Activated gamma-delta T cell treated with anti-CD3 and anti-CD28 coated beads, Interleukin-2, amount 50 U/mL, for 16 hours (primary cell): ENCODE measurements at places on chromosomes 3 and 15.

GRCh38 chr3:126541628-126542339 lies 16.9 kb downstream of the C3orf22 start:
- DNase-seq, result no peak

- DNase-seq, result no peak
Measured at GRCh38 chr3:168511428-168512014, 415.8 kb upstream of the GOLIM4 start.

- DNase-seq, result no peak
Measured at GRCh38 chr3:152330559-152330958, 61.8 kb downstream of the MBNL1 start.

DNA sequence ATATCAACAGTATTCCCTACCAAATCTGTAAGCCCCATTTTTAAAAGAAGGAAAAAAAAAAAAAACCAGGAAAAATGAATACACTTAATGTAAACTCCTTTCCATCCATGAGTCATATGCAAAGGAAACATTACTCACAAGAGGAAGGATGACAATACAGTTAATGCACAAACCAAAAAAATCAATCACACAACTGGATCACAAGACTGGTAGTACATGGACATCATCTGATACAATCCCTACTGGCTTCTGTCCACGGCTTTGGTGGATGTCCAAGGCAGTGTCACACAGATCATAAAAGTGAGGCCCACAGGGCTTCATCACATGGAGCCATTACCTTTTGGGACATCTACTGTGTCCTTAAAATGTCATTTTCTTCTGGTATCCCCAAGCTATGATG lies 44.0 kb downstream of the SUCLG2 start:
- DNase-seq, result no peak

DNA sequence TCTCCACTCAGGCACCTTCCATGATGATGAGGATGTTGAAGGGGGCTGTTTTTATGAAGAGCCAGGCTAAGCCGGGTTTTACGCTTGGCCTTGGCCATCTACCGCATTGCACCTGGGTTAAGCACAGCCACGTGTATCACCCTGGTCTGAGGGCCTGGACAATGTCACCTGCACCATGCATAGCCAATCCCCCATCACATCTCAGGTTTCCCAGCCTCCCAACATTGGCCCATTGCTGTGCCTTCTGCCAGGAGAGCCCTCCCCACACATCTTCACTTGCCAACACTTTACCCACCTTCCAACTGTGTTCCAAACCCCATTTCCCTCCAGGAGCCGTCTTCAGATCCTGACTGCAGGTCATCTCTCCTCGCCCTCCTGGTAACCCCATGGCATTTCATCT lies 135.3 kb upstream of the ABHD17C start:
- DNase-seq, result no peak

- DNase-seq, result no peak
Measured at GRCh38 chr3:127860211-127860696, 37.9 kb upstream of the MGLL start.

DNA sequence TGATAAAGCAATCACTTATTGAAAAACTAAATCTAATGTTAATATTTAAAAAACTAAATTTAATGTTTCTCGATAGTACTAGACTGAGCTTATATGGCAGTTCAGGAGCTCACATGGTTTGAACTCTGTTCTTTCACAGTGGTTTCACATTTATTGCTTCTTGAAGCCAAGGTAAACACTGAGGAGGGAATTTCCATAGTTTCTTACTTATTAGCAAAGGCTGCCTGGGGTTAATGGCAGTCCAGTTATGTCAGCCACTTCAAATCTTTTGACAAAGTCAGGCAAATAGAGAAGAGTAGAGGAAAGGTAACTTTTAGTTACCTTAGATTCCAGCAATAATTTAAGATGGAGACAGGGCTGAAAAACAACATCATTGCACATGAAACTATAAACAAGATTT lies 831.5 kb downstream of the ROBO2 start:
- DNase-seq, result no peak

DNA sequence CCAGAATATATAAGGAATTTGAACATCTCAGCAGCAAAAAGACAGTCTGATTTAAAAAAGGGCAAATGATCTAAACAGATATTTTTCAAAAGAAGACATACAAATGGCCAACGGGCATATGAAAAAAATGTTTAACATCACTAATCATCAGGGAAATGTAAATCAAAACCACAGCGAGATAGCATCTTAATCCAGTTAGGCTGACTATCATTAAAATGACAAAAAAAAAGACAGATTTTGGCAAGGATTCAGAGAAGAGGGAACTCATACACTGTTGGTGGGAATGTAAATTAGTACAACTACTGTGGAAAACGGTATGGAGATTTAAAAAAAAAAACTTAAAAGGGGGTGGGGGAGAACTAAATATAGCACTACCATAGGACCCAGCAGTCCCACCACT lies 47.9 kb downstream of the RNF13 start:
- no peak for DNase-seq

- DNase-seq, result peak; percentile 65
Measured at GRCh38 chr15:31327669-31328427, 1.2 kb downstream of the KLF13 start.

DNA sequence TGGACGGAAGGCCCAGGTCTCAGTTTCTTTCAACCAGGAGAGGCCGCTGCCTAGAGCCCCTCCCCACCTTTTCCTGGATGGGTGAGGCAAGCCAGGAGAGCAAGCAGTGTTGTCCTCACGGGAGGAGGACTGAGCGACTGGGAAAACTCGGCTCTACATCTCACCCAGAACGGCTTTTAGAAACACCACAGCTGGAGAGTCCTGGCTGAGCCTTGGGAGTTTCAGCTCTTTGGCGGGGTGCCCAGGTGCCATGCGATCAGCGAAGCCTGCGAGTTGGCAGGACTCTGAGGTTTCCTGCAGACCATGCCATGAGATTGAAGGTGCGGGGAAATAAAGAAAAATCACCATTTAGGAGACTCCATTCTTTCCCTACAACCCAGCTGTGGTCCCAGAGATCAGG lies 26.0 kb downstream of the PPCDC start:
- no peak for DNase-seq

- no peak for DNase-seq
Measured at GRCh38 chr3:149273096-149273751, 51.6 kb upstream of the CP start.

DNA sequence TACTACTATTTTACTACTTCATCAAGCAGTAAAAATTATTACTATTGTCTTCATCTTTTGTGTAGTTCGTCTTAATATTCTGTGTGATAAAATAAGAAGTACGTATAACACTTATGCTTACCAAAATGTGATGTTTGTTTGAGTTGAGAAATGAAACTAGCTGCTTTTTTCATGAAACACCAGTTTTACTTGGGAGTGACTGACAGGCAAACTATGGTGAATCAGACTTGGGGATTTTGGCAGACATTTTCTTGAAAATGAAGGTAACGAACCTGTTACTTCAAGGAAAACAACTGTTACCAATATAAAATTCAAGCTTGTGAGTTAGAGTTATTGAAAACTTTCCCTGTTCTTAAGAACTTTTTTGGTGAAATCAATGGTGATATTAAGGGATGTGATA lies 10.3 kb downstream of the U2SURP start:
- no peak for DNase-seq

GRCh38 chr3:185280572-185281365 lies 26.9 kb upstream of the EHHADH start:
- DNase-seq, result no peak

GRCh38 chr3:141881702-141882101 lies 5.3 kb downstream of the ATP1B3 start:
- DNase-seq, result no peak

DNA sequence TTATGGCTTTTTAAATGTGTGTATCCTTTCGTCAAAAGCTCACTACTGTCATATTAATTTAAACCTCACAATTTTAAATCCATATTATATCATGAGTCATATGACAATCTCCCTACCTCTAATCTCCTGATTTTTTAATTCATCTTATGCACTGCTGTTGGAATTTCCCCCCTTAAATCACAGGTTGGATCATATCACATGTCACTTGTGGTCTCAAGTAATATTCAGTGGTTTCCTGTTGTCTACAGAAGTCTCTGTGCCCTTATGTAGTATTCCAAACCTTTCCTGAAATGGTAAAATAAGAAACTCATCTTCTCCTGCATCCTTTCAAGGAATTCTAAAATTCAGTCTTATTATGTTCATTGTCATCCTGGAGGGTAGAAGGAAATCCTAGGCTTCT lies 116.0 kb upstream of the CBLB start:
- no peak for DNase-seq

DNA sequence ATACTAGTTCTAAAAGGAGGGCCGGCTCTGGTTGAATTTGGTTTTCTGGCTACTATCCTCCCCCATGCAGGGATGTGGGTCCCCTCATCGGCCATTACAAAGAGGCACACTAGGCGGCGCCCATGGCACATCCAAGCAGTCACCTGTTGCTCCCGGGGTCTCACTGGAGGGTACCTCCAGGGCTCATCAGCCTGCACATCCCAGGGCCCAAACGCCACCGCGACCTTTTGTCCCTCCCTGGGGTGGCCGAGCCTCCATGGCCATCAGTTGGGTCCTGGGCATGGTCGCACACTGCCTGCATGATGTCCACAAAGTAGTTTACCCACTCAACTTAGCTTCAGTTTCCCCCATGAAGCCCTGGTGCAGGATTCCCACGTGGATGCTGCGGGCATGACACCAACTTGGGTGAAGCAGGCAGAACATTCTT lies 28.3 kb downstream of the IDH3A start:
- no peak for DNase-seq

DNA sequence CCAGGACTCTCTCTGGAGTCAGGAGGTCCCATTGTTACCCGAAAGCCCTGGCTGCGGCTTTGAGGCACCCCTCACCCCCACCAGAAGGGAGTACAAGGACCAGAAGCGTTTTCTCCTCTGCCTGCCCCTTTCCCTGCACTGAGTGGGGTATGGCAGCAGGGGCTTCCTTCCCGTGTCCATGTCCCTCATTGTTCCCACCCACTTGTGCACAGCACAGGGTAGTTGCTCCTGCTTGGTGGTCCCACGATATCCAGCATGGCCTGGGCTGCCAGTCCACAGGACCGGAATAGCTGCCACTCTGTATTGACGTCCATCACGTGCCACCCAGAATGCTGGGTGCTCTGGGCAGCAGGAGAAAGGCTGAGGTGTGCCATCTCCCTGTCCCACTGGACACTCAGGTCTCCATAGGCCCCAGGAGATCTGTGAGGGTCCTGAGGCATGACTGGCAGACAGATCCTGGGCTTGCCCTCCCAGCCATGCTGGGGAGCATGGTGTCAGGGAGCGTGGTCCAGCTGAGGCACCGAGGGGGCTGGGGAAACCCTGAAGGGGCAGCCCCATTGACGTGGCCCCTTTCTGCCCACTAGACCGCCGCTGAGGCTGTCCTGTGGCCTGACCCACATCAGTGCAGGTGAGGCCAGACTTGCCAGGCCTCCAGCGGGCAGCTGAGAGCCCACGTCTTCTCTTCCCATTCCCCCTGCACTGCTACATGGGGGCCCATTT lies 45.3 kb upstream of the SEC22A start:
- no peak for DNase-seq

DNA sequence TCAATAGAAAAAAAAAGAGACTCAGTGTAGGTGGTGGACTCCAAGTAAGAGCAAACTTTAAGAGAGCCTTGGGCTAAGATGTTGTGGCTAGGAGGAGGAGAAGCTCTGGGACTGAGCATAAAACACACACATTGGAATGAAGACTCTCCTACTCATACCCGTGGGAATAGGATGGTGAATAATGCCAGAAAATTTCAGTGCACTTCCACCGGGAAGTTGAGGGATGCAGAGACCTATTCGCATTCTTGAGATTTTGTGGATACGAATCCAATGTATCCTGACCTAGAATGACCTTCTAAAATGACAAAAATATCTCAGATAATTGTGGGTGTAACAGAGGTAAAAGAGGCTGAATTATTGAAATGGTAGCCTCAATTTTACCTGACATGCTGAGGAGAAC lies 388.7 kb upstream of the SGO1 start:
- no peak for DNase-seq

DNA sequence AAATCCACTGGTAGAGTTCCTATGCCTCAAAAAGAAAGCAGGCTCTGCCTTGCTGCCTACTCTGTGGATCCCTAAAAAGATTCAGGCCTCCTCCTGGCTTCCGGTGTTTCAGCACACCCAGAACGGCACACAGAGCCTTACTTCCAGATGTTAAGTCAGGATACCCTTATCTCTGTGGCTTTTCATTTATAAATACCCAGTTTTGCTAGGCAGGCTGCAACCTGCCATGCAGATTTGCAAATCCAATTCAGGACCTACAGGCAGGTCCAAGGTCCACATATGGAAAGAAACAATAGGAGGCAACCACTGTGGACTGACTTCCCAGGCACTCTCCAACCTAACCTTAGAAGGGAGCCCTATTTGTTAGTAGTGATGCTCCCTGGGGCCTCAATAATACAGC lies 30.7 kb downstream of the EFL1 start:
- no peak for DNase-seq

- DNase-seq, result no peak
Measured at GRCh38 chr3:134255404-134255803, 4.7 kb upstream of the RYK start.

- DNase-seq, result no peak
Measured at GRCh38 chr3:30680789-30681648, 74.6 kb downstream of the TGFBR2 start.

DNA sequence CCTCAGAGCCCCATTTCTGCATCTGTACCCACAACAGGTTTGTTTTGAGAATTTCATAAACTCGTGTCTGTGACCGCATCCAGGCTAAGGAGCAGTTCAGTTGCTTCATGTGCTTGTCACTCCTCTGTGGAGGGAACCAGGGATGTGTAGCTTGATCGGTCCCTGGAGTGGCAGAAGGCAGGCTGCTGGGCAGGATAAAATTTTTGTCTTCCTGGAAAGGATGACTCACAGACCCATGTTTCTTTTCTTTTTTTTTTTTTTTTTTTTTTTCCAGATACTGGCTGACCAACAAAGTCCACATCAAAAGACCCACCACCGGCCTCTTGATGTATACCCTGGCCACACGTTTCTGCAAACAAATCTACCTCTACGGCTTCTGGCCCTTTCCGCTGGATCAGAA lies 70.1 kb downstream of the ST8SIA2 start:
- no peak for DNase-seq

- DNase-seq, result no peak
Measured at GRCh38 chr3:25872200-25872877, 82.4 kb downstream of the OXSM start.
